ENCODE measurements at places on chromosomes 1 and 21. TPM values are rescaled to one million over a fixed set of nuclear protein-coding genes. Genes with fewer than 3 reads are reported as not detected.

DNA sequence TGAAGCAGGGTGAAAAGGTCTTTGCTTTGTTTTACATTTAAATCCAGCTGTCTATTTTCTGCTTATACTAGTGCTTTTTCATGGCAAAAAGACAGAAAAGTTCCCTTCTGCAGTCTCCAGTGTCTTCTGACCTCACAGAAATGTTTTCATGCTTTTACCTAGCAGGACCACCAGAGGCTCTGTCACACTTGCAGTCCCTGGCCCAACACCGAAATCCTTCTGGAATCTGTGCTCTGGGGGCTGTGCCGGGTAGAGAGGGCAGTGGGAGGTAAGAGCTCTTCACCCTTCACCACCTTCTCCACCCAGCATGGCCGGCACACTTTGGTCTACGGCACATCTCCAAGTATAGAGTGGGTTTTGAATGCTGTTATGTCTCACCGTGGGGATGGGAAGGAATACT, 20.8 kb downstream of the GNAT2 start:
- no peak overlapping the region for H3K27ac ChIP-seq
- H3K4me1 ChIP-seq = no peaks in the 10 kb centered on the region
- no peak for DNase-seq
- no peak overlapping the region for H3K4me3 ChIP-seq
- H3K36me3 ChIP-seq = peaks cover 23% of the 10 kb centered on the region
- H3K27me3 ChIP-seq = no peaks in the 10 kb centered on the region

- DNase-seq = no peak
- no peak overlapping the region for H3K4me3 ChIP-seq
- H3K27ac ChIP-seq = no peak overlapping the region
- H3K27me3 ChIP-seq = no peaks in the 10 kb centered on the region
These were observed 25.4 kb upstream of the RGS16 start for GRCh38 chr1:182629499-182630096.

DNA sequence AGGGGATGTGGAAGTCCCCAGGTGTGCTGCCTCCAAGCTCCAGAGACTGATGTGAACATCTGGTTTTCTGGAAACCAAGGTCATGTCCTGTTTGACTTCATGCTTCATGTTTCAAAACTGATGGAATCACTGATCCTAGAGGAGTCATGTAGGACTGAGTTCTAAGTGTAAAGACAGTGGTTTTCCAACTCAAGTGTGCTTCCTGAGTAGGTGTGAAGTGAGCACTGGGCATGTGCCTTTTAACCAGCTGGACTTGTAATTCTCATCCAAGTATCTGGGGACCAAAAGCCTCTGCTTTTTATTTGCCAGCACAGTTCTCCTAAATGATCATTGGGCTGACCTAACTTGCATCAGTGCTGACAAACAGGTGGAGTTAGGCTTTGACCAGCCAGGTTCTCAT, 36.9 kb downstream of the ABCA4 start:
- no peak overlapping the region for H3K27ac ChIP-seq
- H3K36me3 ChIP-seq = no peaks in the 10 kb centered on the region
- H3K27me3 ChIP-seq = no peaks in the 10 kb centered on the region
- H3K4me3 ChIP-seq = no peak overlapping the region
- no peak for DNase-seq

Gene LCE1D
- total RNA-seq = 32.8 TPM

GRCh38 chr1:231162297-231162969, 575 bp downstream of the TRIM67 start:
- DNase-seq = no peak
- no peaks in the 10 kb centered on the region for H3K36me3 ChIP-seq
- H3K27ac ChIP-seq = no peak overlapping the region

DNA sequence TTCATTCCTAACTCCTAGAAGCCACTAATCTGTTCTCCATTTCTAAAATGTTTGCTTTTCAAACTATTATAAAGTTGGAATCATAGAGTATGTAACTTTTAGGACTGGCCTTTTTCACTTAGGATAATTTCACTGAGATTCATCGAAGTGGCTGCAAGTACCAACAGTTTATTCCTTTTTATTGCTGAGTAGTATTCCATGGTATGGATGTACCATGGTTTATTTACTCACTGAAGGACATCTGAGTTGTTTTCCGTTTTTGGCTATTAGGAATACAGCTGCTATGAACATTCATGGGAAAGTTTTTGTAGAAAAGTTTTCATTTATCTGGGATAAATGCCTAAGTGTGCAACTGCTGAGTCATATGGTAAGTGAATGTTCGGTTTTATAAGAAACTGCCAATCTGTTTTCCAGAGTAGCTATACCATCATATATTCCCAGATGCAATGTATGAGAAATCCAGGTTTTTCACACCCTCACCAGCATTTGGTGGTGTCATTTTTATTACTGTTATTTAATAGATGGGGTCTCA, 66.3 kb downstream of the SLC27A3 start:
- H3K4me1 ChIP-seq = peaks cover 7% of the 10 kb centered on the region
- no peak for DNase-seq
- no peaks in the 10 kb centered on the region for H3K36me3 ChIP-seq
- H3K27me3 ChIP-seq = no peaks in the 10 kb centered on the region
- H3K27ac ChIP-seq = no peak overlapping the region

- DNase-seq = no peak
- H3K4me3 ChIP-seq = no peak overlapping the region
- peaks cover 20% of the 10 kb centered on the region for H3K4me1 ChIP-seq
- H3K27ac ChIP-seq = no peak overlapping the region
These were observed 64.8 kb upstream of the ATP5PO start for GRCh38 chr21:33980276-33980916.

Gene KRTAP19-1
- not detected for total RNA-seq

DNA sequence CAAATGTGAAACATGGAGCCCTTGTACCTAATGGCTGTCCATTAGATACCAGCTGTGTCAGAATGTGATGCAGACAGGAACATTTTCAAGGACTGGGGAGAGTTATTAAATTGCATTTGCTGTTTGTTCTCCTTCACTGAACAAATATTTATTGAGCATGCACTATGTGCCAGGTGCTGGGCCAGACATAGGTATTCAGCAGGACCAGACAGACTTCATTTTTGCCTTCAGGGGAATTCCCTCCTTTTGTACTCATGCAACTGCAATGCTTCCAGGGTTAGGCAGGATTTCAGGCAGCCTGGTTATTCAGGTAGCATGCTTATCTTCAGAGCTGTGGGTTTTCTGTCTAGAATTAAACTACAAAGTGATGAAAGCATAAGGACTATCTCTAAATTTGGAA, 64.2 kb upstream of the SMYD2 start:
- H3K27me3 ChIP-seq = no peaks in the 10 kb centered on the region
- H3K4me1 ChIP-seq = peaks cover 12% of the 10 kb centered on the region
- H3K4me3 ChIP-seq = no peak overlapping the region
- H3K27ac ChIP-seq = no peak overlapping the region
- H3K36me3 ChIP-seq = no peaks in the 10 kb centered on the region
- no peak for DNase-seq
